ENCODE measurements at places on chromosomes 5 and 9.

DNA sequence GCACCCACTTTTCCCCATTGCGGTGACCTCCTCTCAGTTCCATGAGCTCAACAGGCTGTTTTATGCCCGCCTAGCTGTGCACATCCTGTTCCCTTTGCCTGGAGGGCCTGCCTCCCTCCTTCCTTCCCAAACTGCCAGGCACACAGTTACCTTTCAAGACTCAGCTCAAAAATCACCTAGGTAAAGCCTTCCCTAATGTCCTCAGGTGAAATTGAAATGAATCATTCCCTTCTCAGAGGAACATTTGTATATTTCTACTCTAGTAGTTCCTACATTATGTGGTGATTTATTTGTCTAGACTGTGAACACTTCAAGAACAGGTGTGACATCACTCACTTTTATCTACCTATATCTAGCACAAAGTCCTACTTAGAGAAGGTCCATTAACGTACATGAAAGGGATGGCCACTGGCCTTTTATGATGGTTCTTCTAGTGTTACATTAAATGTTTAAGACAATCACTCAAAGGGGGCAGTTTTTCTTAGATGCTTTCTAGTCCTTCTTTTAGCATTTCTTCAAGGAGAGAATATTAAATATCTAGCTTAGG is 103.5 kb upstream of the EQTN start:
- DNase-seq: no peak

DNA sequence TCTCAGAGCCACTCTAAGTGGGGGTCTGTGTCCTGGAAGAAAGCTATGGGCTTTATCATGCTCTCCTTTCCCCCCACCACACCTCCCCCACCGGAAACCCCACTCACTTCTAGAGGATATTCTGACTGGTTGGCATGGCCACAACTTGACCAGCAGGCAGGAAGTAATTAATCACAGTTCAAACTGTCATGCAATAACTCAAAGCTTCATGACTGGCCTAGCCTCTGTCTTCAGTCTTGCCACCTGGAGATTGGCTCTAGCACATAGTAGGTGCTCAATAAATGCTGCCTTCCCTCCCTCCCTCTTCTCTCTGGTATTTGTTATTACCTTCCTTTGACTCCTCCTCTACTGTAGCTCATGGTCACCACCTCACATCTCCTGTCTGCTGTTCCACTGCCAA is 124.7 kb downstream of the GABBR2 start:
- no peak for DNase-seq

GRCh38 chr9:34783951-34784487 is 74.1 kb upstream of the CCL21 start:
- DNase-seq: no peak

GRCh38 chr9:124676159-124676551 is 95.0 kb downstream of the NR6A1 start:
- no peak for DNase-seq

DNA sequence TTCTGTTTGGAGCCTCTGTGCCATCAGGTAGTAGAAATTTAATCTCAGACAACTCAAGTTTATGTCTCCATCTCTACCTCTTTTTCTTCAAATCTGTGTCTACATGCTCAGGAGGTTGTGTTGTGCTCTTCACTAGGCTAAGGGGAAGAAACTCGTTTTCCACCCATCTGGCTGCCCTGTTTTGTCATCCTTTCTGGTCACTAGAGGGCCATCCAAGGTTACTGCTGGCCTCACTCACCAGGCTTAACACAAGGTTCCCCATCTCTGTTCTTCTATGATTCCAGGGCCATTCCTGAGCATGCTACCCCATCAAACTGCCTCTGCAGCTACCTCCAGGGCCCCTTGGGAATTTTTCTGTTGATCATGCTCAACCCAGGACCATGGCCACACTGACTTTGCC is 213.3 kb upstream of the FBXL7 start:
- DNase-seq: no peak

GRCh38 chr5:170655476-170655875 is 128.0 kb upstream of the GABRP start:
- no peak for DNase-seq

GRCh38 chr5:84113246-84114105 is 271.2 kb downstream of the EDIL3 start:
- DNase-seq: no peak

GRCh38 chr5:72883850-72884249 is 67.4 kb downstream of the TNPO1 start:
- DNase-seq: no peak

DNA sequence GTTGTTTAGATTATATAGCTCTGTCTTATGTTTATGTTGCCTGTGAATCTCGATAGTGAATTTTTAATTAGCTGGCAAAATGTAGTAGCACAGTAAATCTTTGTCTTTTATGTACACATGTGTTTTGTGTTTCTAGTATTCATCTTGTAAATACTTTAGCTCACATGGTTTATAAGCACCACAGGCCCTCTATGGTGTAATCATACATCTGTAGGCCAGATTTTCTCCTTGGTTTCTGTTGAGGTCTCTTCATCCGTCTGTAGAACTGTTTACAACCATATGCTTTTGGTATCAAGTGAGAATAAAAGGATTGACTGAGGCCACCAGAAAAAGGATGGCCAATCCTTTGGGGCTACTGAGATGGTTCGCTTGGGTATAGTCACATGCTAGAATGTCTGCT is 45.0 kb downstream of the PRR16 start:
- DNase-seq: no peak

DNA sequence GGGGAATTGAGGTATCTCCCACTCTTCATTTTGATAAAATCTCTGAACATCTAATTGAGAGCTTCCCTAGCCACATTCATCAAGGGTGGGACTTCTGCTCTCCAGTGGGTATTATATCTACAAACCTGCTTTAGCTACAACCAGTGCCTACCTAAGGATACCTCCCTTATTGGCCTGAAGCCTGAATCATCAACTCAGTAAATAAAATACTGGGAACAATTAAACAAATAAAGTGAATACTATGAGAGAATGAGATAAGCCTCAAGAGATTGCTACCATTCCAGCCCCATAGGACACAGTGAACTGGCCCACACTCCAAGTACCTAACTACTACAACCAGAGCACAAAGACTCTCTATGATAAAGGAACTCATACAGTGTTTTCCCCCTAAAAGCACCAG is 47.4 kb upstream of the IL12B start:
- DNase-seq: no peak

- DNase-seq: no peak
These were observed 420.9 kb downstream of the IRX2 start for GRCh38 chr5:2330325-2331130.

GRCh38 chr5:51573835-51574234 is 190.6 kb downstream of the ISL1 start:
- no peak for DNase-seq

- no peak for DNase-seq
These were observed 131.1 kb upstream of the ZNF462 start for GRCh38 chr9:106731910-106732309.

GRCh38 chr5:68200288-68200687 is 15.3 kb upstream of the PIK3R1 start:
- DNase-seq: no peak

DNA sequence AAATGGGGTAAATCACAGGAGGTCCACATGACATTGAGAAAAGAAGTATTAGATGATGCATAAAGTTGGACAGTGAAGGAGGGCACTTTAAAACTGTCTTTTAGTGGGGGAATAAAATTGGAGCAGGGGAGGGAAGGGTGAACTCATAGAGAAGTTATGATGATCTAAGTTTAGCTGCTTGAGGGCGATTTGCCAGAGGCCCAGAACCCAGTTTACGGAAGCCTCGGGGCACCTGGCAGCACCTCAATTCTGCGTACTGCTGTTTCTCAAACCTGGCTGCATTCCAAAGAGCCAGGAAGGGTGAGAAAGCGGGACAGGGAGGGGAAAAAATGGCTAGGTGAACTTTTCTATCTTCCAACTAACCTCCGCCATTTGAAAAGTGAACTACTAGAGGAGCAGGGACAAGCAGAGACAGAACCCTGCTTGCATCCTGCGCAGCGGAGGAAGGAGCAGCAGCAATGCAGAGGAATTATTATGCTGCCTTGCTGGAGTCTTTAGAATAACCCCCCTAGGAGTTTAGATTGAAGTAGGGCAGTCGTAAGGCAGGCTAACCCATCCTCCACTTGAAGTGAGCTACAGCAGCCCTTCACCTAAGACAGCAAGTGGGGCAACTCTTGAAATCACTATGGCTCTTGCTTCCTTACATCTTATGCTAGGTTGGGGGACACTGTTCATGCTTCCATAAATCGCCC is 316.8 kb downstream of the BRINP1 start:
- no peak for DNase-seq

GRCh38 chr5:62698756-62699155 is 120.1 kb downstream of the LRRC70 start:
- no peak for DNase-seq

- no peak for DNase-seq
These were observed 161.8 kb downstream of the PJA2 start for GRCh38 chr5:109247986-109248385.

GRCh38 chr5:143037071-143037470 is 266.9 kb downstream of the ARHGAP26 start:
- DNase-seq: no peak

DNA sequence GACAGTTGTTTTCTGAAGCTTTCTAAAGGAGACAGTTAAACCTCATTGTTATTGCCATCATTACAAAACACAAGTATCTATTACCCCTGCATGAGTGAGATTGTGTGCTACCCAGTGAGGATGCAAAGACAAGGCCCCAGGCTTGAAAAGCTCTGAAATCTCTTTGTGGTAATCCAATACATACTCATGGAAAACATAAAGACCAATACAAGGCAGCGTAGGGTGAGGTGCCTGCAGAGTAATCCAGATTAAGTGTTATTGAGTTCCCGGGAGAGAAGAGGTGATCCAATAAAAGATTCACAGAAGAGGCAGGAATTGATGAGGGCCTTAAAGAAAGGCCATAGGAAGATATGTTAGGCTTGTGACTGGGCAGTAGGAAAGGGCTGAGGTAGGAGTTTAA is 150.1 kb downstream of the MEF2C start:
- DNase-seq: no peak

DNA sequence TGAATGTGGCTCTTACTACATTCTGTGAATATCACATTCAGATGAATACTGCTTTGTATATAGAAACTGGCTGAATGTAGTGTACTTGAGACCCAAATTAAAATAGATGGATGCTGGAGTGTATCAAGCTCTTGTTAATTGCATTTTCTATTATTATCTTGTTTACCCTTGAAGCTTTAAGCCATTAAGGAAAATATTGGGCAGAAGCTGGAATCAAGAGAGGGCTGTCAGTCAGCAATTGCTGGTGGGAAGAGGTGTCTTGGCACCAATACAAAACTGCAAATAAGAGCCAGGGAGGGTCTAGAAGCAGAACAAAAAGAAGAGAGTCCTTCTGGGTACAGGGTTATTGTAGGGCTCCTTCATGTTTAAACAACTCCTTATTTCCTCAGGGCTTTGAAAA is 38.8 kb downstream of the MUSK start:
- DNase-seq: no peak

DNA sequence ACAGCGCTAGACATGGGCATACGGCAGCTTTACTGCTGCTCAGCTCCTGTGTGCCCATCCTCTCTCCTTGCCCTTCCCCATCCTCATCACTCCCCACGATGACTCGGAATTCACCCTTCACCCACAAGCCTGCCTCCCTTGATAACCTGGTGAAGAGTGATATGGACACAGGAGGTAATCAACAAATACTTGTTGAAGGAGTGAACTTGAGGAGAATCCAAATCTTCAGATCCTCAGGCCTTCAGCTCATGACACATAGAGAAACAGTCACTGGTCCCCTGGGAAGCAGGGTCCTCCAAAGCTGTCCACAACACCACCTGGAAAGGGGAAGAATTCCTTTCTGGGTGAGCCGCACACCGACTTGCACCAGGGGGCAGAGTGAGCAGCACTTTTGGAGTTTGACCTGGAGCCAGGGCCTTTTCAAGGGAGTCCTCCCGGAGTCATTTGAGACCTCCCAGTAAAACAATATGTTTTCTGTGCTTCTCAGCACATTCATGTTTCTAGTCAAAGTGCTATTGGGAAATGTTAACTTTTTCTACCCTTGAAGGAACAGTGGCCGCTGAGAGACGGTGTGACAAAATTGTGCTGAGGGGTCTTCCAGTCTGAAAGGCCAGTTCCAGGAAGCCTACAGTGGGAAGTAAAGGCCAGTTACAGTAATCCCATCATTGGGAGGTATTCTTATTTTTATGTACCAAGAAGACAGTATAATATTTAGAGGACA is 332.3 kb downstream of the CWC27 start:
- peak; percentile 17 for DNase-seq

GRCh38 chr9:34651876-34652601 is at the start of gene IL11RA:
TSS of gene IL11RA (plus strand) at chr9:34652185. CDS start at chr9:34655218, 3,033 bp downstream.
- DNase-seq: peak; percentile 42

- DNase-seq: no peak
These were observed 118.1 kb downstream of the LHFPL2 start for GRCh38 chr5:78530342-78531096.

Measured in CD4-positive, alpha-beta T cell treated with Interleukin-15 for 1 hour (primary cell).